ENCODE measurements at places on chromosomes 3 and 15.

GRCh38 chr3:23438657-23439056, 235.5 kb downstream of the UBE2E2 start:
- peak; percentile 22 for DNase-seq

DNA sequence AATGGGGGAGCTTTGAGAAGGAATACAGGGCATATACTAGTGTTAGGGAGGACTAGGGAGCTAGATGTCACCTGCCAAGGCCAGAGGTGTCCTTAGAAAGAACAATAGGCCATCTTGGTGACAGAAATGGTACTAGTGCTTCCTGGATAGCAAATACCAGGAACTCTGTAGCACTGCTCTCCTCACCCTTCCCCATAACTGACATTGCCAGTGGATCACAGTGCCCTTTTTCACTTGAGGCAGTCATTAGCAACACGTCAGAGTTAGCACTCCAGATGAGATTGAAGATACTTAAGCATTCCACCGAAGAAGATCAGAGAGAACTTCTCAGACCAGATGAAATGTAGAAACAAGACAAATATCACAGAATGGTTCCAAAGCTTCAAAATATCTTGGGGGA, 103.1 kb upstream of the PDZRN3 start:
- no peak for DNase-seq

DNA sequence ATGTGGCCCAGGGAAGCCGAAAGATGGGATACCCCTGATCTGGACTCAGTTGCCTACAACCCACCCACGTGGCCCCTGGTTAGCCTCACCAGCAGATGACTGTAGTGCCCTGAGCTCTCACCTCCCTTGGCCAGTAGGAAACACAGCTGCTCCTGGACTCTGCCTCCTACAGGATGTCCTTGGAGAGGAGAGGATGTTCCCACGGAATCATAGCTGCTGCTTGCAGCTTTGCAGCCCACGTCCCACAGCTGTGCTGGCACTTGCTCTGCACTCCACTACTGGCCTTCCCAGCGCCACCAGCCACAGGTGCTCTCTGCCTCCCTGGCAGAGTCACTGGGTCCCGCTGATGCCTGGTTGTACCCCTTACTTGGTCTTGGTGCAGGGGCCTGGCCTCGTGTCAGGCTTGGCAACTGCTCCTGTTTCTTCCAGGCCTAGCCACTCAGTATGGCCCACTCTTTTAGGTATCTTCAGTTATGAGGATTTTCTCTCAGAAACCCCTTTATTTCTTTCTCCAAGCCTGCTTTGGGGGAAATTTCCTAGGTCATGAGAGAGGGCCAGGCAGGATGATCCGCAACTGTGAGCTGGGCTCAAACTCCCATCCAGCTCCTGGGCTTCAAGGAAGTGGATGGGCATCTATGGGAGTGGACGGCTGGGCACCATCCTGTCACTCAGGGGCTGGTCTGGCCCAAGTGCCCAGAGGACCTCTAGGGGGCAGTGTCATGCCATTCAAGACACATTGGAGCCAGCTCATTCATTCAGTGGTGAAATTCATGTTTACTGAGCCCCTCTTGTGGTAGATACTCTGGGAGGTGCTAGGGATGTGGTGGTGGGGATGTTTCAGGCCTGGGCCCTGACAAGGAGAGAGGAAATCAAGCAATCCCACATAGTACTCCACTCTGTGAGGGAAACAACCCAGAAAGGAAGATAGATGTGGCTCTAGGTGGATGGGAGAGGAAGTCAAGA, 16.2 kb upstream of the VILL start:
- DNase-seq: peak; percentile 75

DNA sequence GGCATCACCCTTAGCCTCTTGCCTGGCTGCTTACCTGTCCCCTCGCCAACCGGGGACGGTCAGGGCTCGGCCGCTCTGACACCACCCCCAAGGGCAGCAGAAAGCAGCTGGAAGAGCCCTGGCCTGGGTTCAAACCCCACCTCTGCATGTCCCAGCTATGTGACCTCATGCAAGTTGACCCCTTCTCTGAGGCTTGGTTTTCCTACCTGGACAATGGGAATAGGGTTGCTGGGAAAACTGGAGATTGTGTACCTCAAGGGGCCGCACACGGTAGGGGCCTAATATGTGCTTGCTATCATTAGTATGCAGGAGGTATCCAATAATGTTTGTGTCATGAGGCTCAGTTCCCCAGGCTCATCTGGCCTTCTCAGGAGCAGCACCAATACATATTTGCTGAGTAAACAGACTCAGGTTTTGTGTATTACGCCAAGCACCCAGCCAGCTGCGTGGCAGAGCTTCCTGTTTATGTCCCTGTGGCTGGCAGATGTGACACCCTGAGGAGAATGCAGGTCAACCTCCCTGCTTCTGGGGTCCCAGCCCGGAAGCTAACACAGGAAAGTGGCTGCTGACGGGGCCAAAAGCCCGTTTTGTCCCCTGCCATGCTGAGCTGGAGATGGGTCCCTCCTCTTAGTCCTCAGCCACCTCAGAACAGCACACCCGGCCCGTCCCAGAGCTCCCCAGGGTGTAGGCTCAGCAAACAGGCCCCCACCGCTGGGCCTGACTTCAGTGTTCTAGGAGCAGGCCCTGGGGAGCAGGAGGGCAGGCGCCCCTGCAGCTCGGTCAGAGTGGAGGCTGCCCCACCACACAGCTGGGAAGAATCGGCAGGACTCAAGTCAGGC, 29.7 kb downstream of the PLXND1 start:
- DNase-seq: peak; percentile 67

DNA sequence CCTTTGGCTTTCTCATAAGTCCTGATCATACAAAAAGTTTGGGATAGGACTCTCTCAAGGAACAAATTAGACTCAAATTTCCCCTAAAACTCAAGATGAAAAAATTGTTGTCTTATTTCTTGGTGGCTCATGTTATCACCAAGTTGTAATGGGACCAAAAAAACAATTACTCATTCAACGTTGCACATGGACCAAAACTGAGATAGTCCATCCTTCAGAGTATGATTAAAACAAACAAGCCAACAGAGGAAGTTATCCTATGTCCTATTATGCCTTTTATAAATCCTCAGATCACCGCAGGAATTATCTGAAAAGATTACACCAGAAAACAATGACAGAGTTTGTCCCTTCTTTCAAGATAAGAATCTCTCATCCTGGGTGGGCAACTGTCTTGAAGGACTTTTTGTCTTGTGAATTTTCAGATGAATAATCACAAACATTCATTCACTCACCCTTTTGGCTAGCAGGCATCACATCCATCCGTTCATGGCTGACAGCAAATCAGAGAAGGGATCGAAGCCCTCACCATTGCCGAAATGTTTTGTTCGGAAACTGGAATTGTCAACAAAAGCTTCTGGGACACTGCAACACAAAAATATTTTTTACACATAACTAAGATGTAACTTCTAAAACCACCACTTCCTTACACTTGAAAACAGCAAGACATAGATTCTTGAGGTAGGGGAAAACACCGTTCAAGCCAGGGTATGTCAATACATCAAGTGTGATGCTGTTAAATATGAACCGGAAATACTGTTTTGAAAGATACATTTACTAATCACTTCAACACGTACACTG, 90.4 kb downstream of the FOXP1 start:
- DNase-seq: no peak

- DNase-seq: no peak
These were observed 91.1 kb upstream of the MRPS22 start for GRCh38 chr3:139252719-139253118.

GRCh38 chr3:151058740-151059139, 26.7 kb upstream of the MED12L start:
- DNase-seq: no peak

DNA sequence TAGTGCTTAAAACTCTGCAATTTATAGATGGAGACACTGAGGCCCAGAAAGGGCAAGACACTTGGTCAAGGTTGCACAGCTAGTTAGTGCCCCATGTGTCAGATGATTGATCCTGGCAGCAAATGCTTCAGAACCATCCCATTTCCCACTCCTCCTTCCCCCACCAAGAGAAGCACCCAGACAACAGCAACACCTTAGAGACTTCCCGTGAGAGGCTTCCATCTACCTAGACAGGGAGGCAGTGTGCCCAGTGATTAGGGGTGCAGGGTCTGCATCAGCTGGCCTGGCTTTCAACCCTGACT, 77.6 kb downstream of the CORO2B start:
- no peak for DNase-seq

DNA sequence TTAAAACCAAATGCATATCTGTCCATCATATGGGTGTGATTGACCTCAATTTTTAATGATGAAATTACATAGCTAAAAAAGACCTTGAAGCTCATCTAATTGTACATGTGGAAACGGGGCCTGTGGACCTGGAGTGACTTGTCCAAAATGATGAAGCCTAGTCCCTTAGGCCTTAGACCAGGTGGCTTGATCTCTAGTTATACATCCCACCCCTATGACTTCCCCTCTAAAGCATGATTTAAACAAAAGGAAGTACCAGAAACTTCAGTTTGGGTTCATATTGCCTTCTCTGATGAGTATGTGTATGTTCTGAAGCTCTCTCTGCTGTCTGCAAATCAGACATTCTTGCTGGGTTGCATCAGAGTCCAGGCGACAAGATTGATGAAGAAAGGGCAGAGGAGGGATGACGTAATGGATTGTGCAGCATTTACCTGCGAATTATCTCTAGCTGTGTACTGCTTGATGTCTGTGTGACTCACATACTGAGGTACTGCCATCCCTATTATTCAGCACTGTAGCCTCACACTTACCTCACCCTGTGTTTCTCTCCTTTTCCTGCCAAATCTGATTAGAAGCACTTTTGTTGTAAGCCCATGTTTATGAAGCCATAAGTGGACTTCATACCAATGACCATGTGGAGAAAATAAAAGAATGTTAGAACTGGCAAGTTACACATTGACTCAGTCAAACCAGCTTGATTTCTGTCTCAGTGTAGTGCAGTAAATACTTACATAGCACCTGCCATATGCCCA, 111.5 kb downstream of the FILIP1L start:
- DNase-seq: no peak

DNA sequence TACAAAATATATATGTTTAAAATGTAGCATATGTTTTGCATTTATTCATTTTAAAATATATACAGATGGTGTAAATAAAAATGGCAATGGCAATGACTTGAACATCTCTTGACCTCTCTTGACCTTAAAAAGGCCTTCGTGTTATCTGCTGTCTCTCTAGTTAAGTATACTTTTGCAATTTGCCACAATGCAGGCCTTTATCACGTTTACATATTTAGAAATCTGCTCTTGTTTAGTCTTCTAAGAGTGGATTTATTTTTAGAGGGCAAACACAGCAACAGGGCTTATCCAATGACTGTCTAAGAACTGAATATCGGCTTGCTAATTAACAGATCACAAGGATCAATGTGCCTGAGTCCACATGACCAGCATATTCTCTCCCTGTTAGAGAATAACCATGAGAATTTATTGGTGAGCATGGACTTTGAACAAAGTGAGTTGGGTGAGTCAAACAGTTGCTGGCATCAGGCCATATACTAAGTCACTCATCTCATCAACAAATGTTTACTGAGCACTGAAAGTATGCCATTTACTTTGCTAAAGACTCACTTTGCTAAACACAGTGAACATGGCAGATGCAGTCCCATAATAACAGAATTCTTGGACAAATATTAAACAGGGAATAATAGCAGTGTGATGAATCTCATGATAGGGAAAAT, 48.2 kb downstream of the MDFIC2 start:
- no peak for DNase-seq

DNA sequence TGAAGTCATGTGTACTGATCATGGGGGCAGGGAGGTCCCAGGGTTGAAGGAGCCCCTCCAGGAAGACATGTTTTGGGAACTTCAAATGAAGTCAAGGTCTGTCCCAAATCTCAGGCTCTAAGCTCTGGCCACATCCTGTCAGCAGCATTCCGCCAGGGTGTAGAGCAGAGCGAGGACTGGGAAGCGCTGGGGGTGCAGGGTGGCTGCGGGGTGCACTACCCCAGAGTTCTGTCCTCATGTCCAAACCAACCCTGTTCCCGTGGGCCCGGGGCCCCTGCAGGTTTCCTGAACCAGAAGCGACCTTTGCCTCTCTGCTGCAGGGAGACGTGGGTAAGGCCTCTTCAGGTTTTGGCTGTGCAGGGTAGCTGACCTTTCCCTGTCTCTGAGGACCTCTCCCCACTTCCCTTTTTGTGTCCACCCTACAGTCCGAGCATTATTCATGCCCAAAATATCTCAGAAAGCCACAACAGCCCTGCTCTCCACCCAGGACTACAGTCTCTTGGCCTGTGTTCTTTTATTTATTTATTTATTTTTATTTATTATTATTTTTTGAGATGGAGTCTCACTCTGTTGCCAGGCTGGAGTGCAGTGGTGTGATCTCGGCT, 26.6 kb upstream of the FLNB start:
- DNase-seq: no peak

DNA sequence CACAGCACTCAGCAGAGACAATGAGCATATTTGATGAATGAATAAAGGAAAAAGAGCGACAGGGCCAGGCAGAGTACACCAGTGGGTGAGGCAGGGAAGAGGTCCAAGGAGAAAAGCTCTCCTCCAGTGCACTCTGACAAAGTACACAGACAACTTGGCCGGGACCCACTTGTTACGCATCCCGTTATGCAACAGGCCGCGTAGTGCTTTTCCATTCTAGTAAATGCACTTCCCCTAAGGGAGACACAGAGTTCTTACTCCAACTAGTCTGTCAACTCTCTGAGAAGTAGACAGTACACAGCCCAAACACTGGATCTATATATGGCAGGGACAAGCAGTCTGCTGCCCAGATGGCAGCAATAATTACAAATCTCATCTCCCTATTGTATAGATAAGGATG, 18.5 kb downstream of the LARP6 start:
- DNase-seq: no peak

DNA sequence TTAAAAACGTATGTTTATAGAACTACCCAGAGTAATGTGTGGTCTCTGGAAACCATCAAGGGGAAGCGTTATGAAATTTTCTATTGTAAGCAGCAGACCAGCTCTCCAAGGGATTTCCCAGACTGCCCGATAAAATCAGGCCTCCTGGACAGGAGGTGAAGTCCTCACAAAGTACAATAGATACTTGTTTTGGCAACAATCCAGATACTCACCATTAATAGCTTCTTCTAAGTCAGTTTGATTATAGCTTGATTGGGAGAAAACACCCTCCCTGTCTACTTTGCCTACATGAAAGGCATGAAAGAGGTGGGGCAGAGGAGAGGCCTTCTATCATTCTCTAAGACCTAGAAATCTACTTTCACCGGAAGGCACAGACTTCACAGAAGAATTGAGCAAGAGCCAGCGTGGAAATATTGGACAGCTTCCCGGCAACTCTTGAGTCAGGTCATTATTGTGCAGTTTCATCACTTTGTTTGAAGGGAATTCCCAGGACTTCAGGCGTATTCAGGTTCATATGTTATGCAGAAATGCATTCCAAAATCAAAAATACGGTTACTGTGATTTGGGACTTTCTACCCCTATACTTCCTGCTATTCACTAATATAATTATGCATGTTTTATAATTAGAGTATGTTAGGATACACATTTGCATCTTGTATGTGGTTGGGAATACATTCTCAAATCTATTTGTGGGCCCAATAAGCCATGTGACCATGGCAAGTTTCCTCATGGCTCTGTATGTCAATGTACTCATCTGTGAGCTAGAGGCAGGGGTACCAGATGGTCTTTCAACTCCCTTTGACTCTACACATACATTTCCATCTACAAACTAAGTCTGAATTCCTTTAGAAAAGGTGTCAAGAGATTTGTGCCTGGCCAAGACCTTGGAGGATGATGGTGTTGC, 103.5 kb downstream of the CD47 start:
- DNase-seq: no peak

All from GM13977 (cell line).